ENCODE measurements at places on chromosomes 4 and X.

- DNase-seq, result no peak
Observed at GRCh38 chrX:31540313-31540712, 468.5 kb upstream of the FTHL17 start.

GRCh38 chr4:1412376-1413203, 6.3 kb upstream of the NKX1-1 start:
- no peak for DNase-seq

DNA sequence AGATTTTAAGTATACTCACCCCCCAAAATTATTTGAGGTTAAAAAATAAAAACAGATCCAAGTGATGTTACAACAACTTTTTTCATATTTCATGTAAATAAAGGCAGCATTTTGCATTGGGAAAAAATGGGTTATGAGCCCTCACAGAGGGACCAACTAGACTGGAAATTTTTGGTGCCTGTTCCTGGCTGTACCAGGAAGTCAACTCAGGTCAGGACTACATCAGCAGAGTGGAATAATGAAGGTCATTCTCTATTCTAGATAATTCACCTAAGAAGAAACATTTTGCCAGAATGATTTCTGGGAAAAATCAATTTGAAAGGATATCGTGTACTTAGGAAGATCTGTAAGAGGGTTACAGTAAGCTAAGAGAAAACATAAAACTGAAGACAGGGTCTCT, 66.8 kb downstream of the CORIN start:
- DNase-seq, result no peak

- no peak for DNase-seq
Observed at GRCh38 chr4:29047341-29048041, 1672.7 kb upstream of the PCDH7 start.

DNA sequence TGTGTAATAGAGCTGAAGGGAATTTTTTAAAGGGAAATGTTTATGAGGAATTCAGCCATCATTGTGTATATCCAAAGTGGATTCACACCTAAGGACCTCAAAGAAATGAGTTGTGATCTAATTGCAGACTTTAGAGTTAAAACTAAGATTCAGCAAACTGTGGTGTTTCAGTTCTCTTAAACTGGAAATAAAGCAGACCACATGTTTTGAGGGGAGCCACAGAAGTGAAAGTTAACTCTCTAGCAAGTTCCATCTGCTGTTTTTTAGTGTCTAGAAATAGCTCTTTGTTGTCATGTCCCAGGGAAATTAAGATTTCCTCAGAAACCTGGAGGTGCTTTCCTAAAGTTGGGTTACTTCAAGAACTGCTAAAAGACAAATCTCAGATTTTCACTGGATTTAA, 97.3 kb upstream of the DDX3X start:
- no peak for DNase-seq

DNA sequence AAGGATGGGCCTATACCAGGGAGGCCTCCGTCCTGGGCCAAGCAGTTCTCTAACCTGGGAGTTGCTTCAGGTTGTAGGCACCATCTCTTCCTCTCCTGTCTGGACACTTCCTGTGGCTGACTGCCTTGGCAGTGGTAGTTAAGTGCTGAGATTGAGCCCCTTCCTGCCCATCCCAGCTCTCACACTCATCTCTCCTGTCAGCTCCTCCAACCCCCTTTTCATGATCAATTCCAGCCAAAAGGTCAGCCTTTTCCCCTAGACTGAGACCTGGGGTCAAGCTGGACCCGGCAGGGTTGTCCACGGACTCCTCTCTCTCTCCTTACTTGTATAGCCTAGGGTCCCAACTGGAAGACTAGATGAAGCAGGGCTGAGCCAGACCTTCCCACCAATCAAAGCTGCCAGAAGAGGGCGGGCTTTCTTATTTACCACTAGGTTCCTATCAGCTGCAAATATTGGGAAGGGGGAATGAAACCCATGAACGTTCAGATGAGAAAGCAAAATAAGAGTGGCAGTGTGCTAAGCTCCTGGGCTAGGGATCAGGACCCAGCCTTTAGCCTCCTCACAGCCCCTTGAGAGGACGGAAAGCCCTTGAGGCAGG, 34.5 kb downstream of the KDM5C start:
- DNase-seq, result no peak

GRCh38 chrX:13377550-13377934, 57.7 kb upstream of the ATXN3L start:
- peak; percentile 99 for DNase-seq

GRCh38 chr4:146585761-146586333, 52.8 kb upstream of the POU4F2 start:
- DNase-seq, result peak; percentile 70

DNA sequence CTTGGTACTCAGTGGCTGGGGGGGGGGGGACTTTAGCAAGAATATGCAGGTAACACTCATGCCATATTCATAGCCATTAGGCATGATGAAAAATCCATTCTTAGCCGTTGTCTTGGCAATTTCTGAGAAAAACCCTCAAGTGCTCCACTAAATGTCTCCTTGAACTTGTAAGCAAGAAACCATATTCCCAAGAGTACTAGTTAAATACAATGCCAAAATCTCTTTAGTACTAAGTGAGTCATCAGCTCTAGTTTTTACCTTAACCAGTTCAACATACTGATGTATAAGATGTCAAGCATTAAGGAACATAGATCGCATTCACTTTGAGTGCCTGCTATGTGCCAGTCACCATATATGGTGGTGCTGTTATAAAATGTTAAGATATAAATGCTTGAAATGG, 27.5 kb downstream of the UBE2D3 start:
- no peak for DNase-seq

- no peak for DNase-seq
Observed at GRCh38 chr4:147461161-147461560, 19.7 kb upstream of the EDNRA start.

GRCh38 chrX:40158036-40158706, 60.4 kb upstream of the BCOR start:
- no peak for DNase-seq

- DNase-seq, result peak; percentile 8
Observed at GRCh38 chr4:149961876-149962597, 116.2 kb upstream of the DCLK2 start.

DNA sequence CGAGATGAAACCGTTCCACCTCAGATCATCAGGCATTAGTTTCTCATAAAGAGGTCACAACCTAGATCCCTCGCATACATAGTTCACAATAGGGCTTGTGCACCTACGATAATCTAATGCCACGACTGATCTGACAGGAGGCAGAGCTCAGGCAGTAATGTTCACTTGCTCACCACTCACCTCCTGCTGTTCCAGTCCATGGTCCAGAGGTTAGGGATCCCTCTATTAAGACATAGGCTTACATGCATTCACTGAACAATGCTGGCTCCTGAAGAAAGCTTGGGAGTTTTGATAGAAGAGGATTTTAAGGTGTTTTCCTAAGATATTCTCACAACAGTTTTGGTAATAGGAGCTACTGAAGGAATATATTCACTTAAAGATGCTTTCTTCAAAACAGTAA, 236.1 kb upstream of the FTHL17 start:
- DNase-seq, result no peak

GRCh38 chrX:37746218-37746941, 33.5 kb upstream of the CYBB start:
- no peak for DNase-seq

DNA sequence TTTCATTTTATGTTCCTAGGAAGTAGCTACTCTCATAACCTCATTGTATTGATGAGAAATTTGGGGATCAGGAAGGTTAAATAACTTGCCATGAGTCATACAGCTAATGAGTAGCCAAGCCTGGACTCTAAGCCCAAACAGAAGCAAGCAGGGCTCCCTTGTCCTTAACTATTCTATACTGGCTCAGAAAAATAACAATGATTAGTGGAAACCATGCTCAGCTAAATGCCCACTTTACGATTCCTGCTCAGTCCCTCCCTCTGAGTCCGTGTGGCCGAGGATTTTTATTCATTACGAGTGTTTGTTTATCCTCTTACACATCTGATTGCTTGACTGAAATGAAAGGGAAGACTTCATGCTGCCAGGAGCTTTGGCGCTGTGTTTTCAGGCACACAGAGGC, 100.9 kb downstream of the SLC34A2 start:
- no peak for DNase-seq

All from SJCRH30 (cell line).